ENCODE measurements at places on chromosomes 1 and 21.

DNA sequence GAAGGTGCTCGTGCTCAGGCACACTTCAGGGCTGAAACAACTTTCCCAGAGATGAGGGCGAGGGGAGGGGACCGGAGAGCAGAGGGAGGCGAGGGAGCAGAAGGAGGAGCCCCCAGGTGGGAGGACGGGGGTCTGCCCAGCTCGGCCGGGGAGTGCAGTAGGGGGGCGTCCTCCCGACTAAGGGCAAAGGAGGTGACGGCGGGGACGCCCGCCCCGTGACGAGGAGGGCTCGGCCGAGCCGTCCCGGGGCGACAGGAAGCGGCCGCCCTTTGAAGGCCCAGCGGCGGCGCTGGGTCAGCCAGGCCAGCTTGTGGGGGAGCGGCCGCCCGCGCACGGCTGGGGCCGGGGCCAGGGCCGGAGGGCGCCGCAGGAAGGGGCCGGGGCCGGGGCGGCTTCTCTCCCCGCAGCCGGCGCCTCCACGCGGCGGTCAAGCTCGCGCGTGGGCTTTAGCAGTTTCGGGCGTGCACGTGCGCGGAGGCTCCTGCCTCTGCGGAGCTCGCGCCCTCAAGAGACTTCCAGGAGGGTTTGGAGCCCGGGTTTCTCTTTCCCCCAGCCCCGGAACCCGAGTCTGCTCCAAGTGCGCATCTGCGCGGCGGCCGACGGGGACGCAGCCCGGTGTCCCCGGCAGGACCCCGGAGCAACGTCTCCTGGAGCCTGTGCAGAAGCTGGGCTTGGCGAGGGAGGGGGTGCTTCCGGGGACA is 100.8 kb upstream of the SLC45A1 start:
- no peak for DNase-seq

- DNase-seq = no peak
Observed at GRCh38 chr1:119308130-119308700, 60.4 kb upstream of the HAO2 start.

- DNase-seq = no peak
Observed at GRCh38 chr1:225888898-225889601, at the start of gene LEFTY1. Gene LEFTY1 (minus strand): TSS chr1:225889146. CDS start chr1:225889066, 80 bp downstream.

- peak; percentile 66 for DNase-seq
Observed at GRCh38 chr1:63674238-63674864, 81.1 kb downstream of the PGM1 start.

DNA sequence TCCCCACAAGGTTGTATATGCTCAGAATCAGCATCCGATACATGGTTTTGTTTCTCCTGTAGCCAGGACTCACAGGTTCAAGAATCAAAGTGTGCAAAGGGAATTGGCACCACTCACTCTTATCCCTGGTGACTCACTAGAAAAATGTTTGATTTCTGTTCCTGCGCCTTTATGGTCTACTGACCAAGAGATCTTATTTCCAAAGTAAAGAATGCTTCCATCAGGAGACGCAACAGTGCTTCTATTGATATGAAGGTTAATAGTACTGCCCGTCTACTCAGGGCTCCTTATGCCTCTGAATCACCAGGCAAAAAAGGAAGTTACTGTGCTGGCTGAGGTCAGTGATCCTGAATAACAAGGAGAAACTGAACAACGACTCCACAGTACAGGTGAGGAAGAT is 1392.0 kb upstream of the PRMT6 start:
- no peak for DNase-seq
